ENCODE measurements at places on chromosomes 6 and 20.

- no peak for DNase-seq
Observed at GRCh38 chr6:137845460-137845859, 21.6 kb upstream of the TNFAIP3 start.

DNA sequence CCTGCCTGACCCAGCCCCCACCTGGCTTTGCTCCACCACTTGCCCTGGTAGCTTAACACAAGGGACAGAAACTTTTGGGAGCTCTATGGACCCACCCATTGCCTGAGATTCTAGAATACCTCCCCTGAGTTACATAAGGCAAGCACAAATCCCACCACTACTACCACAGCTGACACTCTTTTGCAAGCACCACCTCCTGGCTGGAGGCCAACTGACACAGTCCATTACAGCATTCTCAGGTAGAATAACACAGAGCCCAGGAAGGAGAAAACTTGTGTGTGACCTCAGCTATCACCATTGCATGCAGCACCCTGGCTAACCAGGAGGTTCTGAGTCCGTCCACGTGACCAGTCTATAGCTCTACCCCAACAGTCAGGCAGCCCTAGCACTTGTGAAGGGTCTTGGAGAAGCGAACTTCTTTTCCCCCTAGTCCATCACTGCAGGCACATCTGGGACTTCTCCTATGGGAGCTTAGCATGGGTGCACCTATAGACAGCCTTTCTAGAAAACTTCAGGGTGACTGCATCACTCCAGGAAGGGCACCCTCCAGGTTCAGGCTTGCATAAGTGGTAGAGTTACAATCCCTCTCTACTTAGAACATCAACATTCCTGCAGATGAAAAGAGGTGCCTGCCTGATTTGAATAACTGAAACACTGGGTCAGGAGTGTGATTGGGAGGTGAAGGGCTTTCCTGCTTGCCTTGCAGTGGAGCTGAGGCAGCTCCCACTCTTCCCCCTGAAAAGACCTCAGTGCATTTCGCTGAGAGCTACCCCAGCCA, 30.1 kb downstream of the CITED2 start:
- DNase-seq = no peak

GRCh38 chr6:63859528-63859927, 223.9 kb downstream of the PHF3 start:
- DNase-seq = no peak

- no peak for DNase-seq
Observed at GRCh38 chr6:17585766-17586490, 14.2 kb upstream of the FAM8A1 start.

- no peak for DNase-seq
Observed at GRCh38 chr6:133248241-133249001, 7.3 kb downstream of the EYA4 start.

DNA sequence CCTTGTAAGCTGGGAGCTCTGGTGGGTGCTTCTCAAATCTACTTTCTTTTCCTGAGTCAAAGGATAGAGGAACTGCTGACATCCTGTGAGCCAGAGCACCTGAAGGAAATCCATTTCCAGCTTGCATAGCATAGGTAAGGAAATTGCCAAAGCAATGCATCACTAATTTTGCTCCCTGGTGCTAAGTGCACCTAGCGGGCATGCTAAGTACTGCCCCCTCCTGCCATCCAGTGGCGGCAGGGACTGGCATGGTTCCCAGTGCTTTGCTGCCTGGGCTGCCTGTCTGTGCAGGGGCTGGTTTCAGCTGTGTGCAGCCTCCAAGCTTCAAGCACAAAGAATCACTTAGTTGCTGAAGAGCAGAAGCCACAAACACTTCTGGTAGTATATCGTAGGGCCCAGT, 63.9 kb downstream of the FARS2 start:
- DNase-seq = no peak

- DNase-seq = no peak
Observed at GRCh38 chr20:25077610-25078169, 4.3 kb downstream of the VSX1 start.

DNA sequence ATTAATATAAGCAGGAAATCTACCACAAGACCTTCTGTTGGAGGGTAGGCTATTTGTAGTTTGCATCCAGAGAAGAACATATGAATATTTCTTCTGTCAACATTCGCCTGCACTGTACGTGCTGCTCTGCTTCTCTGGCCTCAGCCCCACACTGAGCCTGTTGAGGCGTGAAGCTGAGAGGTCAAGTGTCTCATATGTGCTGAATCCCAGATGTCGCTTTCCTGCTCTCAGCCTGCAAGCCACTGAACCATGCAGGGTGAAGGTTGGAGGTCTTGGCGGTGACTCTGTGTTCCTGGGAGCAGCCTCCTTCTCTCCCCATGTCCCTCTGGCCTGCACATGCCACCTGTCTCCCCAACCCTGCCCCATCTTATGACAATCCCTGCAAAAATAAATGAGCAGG, 83.6 kb downstream of the TMEM170B start:
- DNase-seq = no peak

DNA sequence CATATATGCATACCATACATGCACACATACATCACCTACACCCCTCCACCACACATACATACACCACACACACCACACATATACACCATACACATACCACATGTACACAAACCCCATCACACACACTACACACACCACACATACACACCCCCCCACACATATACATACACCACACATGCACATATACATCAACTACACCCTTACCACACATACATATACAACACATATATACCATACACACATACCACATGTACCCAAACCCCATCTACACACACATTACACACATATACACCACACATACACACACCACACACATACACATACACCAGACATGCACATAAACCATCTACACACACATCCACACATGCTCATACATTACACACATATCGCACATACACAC, 52.7 kb downstream of the DAAM2 start:
- no peak for DNase-seq

GRCh38 chr20:59139998-59140397, 23.6 kb upstream of the ZNF831 start:
- DNase-seq = no peak

DNA sequence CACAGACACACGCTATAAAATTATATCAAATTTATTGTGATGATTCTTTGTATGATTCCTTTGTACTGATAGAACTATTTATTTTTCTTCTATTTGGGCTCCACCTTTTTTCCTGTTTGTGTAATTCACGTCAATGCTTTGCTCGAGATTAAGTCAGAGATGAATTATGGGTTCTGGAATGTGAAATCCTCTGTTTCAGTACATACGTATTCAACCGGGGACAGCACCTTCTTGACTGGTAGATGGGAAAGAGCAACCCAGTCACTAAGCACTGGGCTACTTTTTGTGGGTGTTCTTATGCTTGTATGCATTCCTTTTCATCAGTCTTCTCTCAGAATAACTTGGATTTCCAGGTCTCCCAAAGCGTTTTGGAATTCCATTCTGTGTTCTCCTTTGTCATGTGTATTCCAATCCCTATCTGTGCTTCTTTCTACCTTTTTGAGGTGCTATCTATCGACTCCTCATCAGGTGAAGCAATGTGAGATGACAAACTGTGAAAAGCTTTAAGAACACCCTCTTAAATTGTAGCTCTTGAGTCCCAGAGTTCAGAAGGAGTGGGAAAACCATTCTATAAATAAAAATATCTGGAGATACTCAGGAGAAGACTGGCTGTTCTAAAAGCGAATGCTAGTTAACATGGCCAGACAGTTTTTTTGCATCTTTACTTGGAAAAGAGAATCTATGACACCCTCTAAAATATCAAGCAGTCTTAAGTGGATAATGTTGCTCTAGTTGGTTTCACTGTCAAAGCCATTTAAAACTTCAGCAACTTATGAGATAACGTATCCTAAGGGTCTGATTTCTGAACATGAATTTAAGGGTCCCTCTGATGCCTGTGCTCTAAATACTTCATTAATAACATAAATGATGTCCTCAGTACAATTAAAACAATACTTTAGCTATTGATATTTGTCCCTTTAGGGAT, 197.7 kb upstream of the PREP start:
- no peak for DNase-seq

- DNase-seq = no peak
Observed at GRCh38 chr6:111824608-111825337, 48.5 kb downstream of the FYN start.

DNA sequence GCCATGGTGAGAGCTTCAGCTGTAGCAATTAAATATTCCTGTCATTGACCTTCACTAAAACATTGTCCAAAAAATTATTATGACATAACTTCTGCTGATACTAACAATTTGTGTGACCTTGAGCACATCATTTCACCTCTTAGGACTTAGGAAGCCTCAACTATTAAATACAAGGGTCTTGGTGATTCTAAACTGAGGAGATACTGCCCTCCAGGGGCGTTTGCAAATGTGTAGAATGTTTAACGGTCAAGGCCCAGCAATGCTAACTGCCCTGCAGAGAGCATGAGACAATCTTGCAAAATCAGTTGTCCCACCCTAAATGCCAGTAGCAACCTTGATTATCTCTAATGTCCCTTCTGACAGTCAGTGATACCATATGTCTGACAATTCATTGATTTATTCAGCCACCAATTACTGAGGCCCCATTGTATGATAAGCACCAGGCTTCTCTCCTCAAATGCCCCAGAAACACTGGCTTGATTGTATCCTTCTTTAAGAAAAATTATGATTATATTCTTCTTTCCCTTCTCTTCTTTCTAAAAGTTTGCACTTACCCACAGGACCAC, 284.1 kb upstream of the PLN start:
- no peak for DNase-seq

- no peak for DNase-seq
Observed at GRCh38 chr20:24909861-24910260, 39.2 kb upstream of the CST7 start.

- no peak for DNase-seq
Observed at GRCh38 chr20:17875981-17876385, 92.6 kb downstream of the SNX5 start.

DNA sequence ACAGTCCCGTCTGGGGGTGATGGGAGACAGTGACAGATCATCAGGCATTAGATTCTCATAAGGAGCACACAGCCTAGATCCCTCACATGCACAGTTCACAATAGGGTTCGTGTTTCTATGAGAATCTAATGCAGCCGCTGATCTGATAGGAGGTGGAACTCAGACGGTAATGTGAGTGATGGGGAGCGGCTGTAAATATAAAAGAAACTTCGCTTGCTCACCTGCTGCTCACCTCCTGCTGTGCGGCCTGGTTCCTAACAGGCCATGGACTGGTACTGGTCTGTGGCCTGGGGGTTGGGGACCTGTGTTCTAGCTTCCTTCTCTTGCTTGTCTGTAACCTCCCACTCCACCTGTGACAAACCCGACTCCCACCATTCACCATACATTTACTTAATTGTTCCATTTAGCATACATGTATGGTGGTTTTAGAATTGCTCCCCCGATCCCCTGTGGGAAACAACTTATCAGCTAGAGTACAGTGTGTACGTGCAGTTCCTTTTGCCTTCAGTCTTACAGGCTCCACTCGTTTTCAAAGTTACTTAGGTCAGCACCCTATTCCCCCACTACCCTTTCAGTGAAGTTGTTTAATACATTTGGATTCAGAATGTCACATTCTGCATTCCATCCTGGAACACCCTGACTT, 4.0 kb downstream of the MANBAL start:
- DNase-seq = no peak

DNA sequence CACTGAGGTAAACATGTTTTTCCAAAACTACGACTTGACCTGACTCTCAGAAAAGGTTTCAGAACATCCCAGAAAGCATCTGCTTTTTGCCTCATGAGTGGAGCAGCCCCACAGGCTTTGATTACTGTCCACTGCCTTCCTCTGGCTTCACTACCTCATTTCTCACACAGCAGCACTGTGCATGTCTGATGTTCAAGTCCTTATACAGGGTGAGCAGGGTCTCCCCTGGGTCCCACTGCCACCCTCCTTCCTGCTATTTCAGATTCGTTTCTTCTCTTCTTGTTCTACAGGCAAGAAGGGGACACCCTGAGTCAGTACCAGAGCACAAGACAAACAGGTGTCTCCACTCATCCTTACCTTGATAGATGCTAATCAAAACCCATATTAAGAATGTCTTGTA, 64.7 kb upstream of the NFATC2 start:
- DNase-seq = no peak

- DNase-seq = no peak
Observed at GRCh38 chr20:44054118-44054517, 132.9 kb downstream of the JPH2 start.

- no peak for DNase-seq
Observed at GRCh38 chr20:13464702-13465101, 174.0 kb downstream of the TASP1 start.

- no peak for DNase-seq
Observed at GRCh38 chr6:22072949-22073348, 223.9 kb downstream of the PRL start.

DNA sequence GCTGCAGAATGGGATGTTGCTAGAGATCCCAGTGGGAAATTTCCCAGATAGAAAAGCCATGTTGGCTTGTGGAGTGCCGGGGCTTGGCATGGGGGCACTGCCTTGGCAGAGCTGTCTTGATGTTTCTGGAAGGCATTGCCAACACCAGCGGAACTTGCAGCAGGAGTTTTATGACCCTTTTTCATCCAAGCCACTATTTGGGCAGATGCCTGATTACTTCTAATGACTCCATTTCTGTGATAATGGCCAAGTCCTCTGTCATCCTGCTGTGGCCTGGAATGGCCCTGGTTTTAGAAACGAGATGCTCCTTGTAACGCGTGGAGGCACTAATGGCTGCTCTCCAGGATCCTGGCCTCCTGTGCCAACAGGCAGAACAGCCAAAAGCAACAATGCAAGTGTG, 229.0 kb downstream of the ZNF217 start:
- DNase-seq = no peak

DNA sequence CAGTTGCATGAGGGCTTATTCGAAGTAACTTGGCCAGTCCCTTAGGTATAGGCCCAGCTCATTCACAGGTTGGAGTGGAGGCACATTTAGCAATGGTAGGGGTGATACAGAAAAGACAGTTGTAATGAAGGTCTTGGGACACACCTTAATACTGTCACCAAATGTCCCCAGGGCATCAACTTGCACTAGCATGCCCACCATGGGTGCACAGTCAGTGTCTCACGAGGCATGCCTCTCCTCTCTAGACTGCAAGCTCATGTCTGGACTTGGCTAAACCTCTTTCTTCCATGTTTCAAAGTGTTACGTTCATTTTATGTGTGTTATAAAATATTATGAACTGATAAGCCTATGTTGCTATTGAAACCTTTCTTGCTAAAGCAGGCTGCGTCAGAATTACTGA, 124.0 kb upstream of the ECI2 start:
- no peak for DNase-seq
